ENCODE measurements at places on chromosomes 4 and X.

GRCh38 chr4:74534936-74535335 lies 90.0 kb downstream of the AREG start:
- no peak for DNase-seq

DNA sequence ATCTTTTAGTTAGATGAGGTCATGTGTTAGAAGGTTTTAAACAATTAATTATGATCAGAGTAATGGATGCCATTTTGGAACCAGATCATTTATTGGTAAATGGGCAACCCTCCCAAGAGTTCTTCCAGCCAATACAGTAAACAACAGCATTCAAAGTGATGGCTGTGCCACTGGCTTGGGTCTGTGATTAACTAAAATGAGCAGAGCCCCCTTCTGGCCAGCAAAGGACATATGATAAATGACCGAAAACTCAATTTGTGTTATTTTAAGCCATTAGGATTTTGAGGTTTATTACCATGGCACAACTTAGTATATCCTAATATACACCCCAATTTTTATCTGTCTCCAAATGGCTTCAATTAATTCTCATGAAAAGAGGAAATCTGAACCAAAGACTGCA lies 90.8 kb upstream of the NPFFR2 start:
- no peak for DNase-seq

- DNase-seq = no peak
These were observed 11.6 kb downstream of the TKTL1 start for GRCh38 chrX:154307202-154307601.

GRCh38 chr4:180538384-180539057 lies 1704.7 kb upstream of the TENM3 start:
- no peak for DNase-seq

DNA sequence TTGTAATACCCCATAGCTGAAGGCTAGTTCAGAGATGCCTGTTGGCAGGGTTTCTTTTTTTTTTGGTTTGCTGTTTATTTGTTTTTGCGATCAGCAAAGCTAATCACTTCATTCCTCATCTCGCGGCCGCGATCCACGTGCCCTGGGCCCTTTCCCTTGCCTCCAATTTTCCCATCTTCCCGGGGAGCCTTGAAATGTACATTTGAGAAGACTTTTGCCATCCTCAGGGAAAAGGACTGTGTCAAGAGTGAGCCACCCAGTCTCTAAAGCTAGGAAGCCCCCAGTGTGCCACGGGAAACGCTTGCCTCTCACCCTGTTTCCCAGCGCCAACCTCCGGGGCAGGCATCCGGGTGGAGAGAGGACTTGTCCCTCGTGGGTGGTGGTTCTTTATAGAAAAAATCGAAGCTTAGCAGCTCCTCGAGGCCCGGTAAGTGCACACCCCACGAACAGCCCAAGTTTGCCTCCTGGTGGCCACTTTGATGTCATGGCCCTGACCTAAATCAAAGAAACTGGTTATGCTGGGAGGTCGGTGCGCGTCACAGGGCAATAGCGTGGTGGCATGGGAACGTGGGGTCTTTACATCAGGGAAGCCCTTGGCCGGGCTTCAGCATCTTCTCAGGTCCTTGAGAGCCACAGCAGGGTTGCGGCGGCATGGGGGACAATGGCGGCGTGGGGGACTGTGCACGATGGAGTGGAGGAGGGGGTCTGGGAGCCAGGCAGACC lies 42.0 kb downstream of the MAP7D3 start:
- no peak for DNase-seq

DNA sequence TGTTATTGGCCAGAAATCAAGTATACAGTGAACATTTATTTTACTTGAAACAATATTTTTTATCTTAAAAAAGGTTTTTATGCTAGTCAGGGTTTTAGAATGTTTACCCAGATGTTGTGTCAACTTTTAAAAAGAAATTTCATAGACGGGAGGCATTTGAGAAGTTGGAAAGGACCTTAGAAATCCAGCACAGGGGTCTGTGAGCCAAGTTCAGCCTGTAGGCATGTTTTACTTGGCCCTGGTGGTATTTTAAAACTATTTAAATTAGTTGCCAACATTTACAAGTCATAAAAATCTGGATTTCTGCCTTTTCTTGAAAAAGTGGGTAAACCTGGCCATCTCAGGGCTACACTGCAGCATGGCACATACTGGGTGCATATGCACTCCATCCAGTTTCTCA lies 25.5 kb upstream of the FHL1 start:
- DNase-seq = no peak

- peak; percentile 78 for DNase-seq
These were observed 13.7 kb upstream of the SCOC start for GRCh38 chr4:140359562-140360427.

All from natural killer cell treated with Interleukin-12 subunit alpha and Interleukin-12 subunit beta and Interleukin-15 and Interleukin-18, amount 100 ng/mL, for 72 hours (primary cell).